ENCODE measurements at places on chromosomes 4 and X.

DNA sequence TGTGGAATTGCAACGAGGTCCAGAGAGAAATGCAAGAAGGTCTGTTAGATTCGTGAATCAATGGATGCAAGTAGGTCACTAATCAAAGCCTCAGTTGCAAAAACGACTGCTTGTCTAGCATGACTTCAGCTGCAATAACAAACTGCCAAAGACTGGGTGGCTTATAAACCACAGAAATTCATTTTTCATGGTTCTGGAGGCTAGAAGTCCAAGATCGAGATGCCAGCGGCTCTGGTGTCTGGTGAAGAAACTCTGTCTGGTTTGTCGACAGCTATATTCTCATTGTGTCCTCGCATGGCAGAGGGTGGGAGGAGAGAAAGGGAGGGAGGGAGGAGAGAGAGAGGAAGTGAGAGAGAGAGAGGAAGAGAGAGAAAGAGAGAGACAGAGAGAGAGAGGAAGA is 114.7 kb downstream of the MXRA5 start:
- no peak for DNase-seq

- DNase-seq = peak; percentile 47
Measured at GRCh38 chrX:74382613-74383012, 38.7 kb upstream of the SLC16A2 start.

- DNase-seq = no peak
Measured at GRCh38 chr4:5750052-5750945, 39.3 kb downstream of the EVC start.

DNA sequence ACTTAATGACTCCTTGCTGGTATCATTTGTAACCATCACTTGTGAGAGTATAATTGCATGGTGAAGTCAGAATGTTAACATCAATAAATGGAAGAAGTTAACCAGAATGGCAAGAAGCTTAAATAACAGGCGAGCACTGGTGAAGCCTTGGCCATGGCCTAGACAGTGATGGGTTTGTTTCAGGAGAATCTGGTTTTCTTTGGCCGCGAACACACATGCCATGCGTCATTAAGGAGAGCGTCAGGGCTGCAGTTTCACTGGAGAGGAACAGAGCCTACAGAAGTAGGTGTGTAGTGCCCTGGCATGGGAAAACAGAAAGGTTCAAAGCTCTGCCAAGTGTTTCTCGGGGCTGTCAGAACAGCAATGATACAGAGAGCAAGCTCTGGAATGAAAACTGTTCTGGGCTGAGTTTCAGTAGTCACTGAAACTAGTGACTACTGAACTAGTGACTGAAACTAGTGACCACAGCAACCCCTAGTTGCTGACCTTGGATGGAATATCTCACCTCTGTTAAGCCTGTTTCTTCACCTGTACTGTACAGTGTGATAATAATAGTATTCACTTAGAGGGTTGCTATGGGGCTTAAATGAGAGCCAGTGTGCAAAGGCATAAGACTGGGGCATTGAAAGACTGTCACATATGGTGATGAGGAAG is 93.8 kb downstream of the C4orf51 start:
- DNase-seq = no peak

DNA sequence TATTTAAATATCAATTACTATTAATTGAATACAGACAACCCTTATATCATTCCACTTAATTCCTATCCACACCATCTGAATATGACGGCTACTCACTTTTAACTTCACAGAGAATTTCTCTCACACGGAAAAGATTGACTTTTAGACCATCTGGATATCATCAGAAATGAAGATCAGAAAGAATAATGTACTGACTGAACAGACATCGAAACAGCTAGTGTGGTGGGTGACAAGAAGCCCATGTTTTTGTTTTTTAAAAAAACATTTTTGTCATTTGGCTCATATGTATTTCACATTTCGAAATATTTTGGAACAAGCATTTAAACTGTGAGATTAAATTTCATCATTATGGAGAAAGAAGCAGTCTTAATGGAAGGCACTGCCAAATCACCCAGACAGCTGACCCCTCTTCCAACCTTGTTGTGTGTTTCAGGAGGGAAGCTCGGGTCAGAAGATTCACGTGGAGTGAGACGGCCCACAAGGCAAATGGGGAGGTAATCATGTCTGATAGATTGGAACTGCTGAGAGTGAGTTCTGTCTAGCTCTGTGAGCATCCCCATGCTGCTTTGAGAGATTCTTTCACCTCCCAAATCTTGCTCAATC is 204.2 kb upstream of the RASGEF1B start:
- DNase-seq = no peak

GRCh38 chr4:1082215-1083182 is 30.9 kb downstream of the RNF212 start:
- DNase-seq = peak; percentile 79

- no peak for DNase-seq
Measured at GRCh38 chrX:112651766-112652165, 28.0 kb downstream of the LHFPL1 start.

DNA sequence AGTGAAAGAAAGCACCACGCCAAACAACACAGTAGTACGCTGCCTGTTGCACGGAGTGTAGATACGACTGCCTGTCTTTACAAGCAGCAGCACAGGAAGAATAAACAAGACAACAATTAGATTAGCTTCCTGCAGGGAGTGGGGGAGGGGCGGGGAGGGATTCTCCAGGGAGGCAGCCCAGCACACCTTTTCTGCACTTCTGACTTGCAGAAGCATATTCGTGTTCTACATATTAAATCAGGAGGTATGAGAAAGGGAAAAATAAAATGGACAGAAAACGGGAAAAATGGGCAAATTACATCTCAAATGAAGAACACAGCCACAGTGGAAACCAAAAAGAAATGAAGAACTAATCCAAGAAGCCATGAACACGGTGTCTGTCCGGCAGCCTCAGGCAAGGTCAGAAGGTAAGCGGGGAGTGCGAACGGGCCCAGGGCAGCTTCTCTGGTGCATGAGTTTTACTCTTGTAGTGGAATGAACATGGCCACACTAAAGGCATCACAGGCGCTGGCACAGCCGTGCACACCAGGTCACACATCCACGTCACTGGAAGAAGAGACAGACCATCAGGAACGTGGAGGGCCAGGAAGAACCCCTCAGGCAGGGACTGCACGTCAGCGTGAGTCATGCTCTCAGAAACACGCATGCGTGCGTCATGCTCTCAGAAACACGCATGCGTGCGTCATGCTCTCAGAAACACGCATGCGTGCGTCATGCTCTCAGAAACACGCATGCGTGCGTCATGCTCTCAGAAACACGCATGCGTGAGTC is 20.1 kb upstream of the ADRA2C start:
- DNase-seq = no peak

DNA sequence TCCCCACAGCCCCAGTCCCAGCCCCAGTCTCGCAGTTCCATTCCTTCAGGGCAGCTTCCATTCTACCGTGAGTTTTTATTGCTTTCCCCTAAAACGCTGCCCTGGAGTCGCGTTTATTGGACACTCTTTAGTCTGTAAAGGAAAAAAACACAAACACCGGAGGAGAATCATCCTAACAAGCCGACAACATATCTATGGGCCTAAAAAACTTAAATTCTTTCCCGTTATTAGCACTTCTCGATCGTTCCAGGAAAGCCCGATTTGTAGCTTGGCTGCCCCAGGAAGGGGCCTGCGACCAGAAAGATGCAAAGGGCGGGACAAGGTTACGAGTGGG is 178.5 kb downstream of the CBR4 start:
- DNase-seq = no peak

DNA sequence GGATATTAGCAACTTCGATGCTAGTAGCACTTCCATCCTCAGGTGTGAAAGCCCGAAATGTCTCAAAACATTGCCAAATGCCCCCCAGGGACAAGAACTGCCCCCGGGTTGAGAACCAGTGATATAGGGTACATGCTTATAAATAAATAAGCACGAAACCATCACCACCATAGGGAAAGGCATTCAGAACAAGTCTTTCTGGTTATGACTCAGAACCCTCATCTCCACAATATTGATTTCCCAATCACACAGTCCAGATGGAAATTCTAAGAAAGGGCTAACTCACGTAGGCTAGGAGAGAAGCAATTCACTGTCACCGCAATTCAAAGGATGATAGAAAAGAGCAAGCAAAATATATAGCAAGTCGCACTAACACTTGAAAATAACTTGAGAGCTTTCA is 84.8 kb downstream of the ANOS1 start:
- DNase-seq = no peak
